ENCODE measurements at places on chromosomes 4 and X. TPM values are rescaled to one million over a fixed set of nuclear protein-coding genes. Genes with fewer than 3 reads are reported as not detected.

Gene ING2
- total RNA-seq: 17.2 TPM

Gene ACSL1
- 87.4 TPM for total RNA-seq

Gene STARD8
- 35.6 TPM for total RNA-seq

DNA sequence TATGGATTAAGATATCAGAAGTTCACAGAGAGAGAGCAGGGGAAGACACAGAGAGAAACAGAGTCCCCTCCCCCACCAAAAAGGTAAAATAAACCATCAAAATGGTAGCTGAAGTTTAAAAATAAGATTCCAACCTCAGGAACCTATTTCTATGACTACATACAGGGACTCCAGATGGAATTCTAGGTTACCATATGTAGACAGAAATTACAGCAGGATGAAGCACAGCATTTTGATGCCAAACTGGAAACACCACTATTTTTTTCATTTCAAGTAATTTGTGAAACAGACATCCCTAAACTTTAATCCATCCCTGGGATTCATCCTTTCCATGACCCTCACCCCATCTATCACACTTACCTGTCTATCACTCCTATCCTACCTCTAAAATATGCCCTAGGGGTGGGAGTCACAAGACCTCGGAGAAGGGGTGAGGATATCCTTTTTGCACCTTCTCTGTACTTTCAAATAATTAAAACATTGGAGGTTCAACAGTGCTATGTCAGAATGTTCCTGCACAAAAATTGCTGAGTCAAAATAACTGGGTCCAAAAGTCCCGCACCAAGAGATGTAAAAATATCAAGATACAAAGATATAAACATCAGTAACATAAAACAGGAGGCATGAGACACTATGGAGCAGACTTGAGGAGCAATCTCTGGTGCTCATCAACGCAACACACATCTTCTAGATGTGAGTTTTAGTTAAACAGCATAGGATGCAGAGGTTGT lies 344.5 kb upstream of the RASGEF1B start:
- H3K27ac ChIP-seq: no peak overlapping the region
- no peak overlapping the region for H3K4me3 ChIP-seq
- no peak for DNase-seq
- no peaks in the 10 kb centered on the region for H3K27me3 ChIP-seq

GRCh38 chrX:50770702-50771101 lies 43.3 kb downstream of the SHROOM4 start:
- H3K27me3 ChIP-seq: no peaks in the 10 kb centered on the region
- DNase-seq: peak; percentile 74
- H3K27ac ChIP-seq: no peak overlapping the region
- H3K4me1 ChIP-seq: no peaks in the 10 kb centered on the region
- H3K36me3 ChIP-seq: no peaks in the 10 kb centered on the region

DNA sequence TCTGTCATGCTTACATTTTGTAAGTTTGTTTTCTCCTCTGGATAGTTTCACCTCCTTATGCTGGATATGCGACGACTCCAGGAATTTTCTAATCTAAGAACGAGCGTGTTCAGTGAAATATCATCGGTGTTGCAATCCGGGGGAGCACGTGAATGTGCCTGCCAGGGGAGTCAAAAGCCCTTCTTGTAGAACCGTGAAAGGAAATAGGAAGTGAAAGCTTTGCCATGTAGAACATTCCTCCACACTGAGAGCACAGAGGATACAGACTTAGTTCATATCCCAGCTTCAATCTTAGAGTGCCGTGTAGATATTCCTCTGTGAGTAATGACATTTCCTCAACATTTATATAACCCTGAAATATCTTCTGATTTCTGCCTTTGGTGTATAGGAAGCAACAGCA lies 121.2 kb downstream of the VEGFC start:
- DNase-seq: no peak
- H3K4me1 ChIP-seq: no peaks in the 10 kb centered on the region
- H3K27ac ChIP-seq: no peak overlapping the region
- H3K36me3 ChIP-seq: no peaks in the 10 kb centered on the region
- H3K27me3 ChIP-seq: no peaks in the 10 kb centered on the region
- H3K4me3 ChIP-seq: no peak overlapping the region

DNA sequence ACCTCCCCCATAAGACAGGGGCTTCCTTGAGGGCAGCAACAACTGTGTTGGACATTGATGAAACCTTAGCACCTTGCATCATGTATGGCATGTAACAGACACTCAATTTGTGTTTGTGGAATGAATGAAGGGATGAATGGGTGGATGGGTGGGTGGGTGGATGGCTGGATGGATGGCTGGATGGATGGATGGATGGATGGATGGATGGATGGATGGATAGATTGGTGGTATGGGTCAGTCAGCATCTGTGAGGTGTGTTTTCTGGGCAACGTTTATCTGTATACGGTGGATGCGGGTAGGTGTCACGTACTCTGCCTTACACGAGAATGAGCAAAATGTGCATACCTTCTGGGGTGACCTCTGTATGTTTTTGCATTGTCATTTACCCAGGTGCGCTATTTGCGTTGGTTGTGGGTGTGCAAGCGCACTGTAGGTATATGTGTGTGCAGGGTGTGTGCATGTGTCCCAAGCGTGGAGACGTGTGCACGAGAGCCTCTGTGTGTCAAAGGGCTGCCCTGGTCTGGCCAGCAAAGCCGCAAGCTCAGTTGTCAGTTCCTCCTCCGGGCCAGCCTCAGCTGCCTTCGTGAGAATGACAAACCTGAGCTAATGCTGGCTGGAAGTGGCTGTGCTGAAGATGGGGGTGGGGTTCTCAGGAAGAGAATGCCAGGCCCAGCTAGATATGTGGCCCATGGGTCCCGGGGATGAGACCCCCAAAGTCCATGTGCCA lies 26.5 kb downstream of the ELF4 start:
- no peak overlapping the region for H3K4me3 ChIP-seq
- no peaks in the 10 kb centered on the region for H3K27me3 ChIP-seq
- no peak overlapping the region for H3K27ac ChIP-seq
